ENCODE measurements at places on chromosomes 1 and 21.

DNA sequence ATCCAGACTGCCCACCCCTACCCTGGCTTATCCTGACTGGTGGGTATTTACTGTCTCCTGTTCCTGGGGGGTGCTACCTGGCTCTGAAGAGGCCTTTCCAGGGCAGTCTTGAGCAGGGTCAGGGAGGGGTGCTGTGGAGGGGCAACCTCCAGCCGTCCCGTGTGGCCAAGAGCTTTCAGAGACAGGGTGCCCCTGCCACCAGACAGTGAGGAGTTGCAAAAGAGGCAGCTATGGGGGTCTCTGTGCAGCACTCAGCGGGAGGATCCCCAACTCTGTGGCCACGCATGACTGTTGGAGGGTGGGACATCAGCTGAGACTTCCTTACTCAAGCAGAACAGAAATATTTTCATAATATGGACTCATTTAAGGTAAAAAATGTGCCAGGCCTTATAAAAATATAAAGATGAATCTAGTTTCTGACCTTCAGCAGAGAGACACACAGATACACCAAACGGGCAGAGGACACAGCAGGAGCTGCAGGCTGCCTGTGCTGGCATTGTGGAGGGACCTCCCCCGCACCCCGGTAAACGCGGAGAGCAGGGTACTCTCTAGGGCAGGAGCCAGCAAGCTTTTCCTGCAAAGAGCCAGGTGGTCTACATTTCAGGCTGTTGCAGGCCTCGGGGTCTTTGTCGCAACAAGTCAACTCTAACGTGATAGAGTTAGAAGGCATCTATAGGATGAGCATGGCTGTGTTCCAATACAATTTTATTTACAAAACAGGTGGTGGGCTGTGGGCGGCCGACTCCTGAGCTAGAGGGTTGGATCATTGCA is 252.6 kb downstream of the RHOU start:
- DNase-seq = no peak

GRCh38 chr1:31467005-31467674 is 54.1 kb downstream of the SERINC2 start:
- DNase-seq = no peak

- DNase-seq = no peak
These were observed 9.1 kb downstream of the SYTL1 start for GRCh38 chr1:27350663-27351540.

DNA sequence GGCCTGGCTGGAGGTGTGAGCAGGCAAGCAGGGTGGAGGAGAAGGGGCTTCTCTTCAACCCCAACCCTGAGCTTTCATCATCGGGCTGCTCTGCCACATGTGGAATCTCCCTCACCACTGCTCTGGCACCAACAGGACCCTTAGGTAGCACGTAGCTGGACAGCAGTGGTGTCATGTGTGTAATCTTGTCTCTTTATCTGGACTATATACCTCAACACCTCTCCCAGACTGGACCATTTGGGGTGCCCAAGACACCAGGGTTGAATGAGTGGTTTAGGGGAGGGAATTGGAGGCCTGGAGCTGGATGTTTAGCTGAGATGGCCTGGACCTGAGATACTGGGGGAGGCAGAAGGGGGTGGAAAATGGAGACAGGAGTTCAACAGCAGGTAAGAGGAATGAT is 63.0 kb downstream of the UBE2T start:
- no peak for DNase-seq

DNA sequence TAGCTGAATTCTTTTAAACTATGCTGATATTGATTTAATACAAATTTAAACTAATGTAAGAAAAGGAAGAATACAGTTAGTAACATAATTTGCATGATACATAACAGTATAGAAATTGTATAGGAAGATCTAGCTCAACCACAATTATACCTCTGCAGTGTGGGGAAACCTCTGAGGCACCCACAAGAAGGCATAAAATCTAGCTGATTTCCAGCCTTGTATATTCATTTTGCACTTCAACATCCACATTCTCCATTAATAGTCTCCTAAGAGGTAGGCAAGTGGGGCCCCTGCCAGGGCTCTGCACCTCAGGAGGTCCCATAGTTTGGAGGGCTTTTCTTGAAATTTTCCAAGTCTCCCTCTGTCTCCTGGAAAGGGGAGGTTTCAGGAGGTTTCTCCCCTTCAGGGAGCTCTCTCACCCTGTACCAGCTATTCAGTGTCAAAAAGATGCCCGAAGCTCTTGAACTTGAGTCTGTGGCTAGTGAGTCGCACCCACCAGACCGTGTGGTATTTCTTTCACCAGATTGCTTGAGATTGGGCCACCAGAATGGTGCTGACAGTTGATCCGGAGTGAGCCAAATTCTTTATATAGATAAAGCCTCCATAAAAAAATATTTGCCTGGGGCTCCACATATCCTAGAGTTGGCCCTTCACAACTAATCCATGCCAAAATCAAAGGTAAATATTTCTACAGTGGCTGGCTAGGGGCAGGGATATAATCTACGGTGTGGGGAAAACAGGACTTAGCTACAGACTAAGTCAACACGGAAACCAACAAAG is 108.2 kb downstream of the TIAM1 start:
- DNase-seq = peak; percentile 88

GRCh38 chr1:235697508-235697907 is 47.9 kb upstream of the GNG4 start:
- DNase-seq = no peak

- DNase-seq = no peak
These were observed 33.0 kb upstream of the IFI44L start for GRCh38 chr1:78587211-78587610.

DNA sequence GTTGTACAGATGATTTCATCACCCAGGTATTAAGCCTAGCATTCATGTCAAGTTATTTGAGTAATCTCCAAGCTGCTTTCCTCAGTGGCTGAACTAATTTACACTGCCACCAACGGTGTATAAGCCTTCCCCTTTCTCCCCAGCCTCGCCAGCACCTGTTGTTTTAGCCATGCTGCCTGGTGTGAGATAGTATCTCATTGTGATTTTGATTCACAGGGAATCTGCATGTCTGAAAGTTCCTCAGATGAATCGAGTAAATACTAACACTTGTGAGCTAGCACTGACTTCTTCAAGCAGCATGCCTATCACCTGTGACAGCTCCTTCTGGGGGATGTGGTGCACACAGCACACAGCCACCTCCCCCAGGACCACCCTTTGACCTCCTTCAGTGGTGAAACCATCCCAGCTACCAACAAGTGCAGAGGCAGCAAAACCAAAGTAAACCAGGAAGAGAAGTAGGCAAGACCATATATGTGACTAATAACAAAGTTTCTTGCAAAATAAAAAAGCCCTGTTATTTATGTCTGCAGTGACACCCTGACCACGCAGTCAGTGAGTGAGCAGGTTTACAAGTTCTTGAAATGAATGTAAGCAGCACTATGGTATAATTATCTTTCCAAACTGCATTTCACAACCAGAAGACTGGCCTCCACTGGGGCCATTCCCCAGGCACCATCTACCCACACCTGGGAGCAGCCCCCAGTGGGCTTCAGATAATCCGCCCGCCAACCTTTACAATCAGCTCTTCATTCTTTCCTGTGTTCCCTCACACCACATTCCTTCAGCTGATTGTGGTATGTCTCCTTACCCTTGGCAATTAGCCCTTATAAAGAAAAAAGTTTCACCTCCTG is 173.8 kb downstream of the ETS2 start:
- peak; percentile 52 for DNase-seq

GRCh38 chr21:46011267-46011967 is 29.8 kb downstream of the COL6A1 start:
- DNase-seq = no peak

GRCh38 chr1:175676991-175677390 is 66.4 kb downstream of the TNR start:
- DNase-seq = no peak

DNA sequence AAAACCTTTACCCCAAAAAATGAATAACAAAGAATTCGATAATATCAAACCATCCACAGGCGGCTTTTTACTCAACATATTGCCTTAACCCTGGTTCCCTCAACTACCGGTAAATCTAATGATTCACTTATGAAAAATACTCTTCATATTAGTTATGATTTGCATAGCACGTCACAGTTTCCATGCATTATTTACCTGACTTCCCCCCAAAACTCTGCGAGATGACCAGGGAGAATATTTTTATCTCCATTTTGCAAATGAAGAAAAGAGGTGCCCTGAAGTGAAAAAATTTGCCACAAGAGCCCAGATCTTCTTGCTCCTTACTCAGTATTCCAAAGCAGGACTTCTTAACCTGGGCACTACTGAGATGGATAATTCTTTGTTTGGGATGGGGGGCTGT is 2.9 kb downstream of the JAK1 start:
- no peak for DNase-seq

- DNase-seq = peak; percentile 18
These were observed 20.5 kb downstream of the MAPKAPK2 start for GRCh38 chr1:206705191-206705590.

GRCh38 chr1:30929944-30930525 is 21.5 kb upstream of the SDC3 start:
- no peak for DNase-seq

- no peak for DNase-seq
These were observed 387.9 kb downstream of the MATN1 start for GRCh38 chr1:30335389-30335996.

DNA sequence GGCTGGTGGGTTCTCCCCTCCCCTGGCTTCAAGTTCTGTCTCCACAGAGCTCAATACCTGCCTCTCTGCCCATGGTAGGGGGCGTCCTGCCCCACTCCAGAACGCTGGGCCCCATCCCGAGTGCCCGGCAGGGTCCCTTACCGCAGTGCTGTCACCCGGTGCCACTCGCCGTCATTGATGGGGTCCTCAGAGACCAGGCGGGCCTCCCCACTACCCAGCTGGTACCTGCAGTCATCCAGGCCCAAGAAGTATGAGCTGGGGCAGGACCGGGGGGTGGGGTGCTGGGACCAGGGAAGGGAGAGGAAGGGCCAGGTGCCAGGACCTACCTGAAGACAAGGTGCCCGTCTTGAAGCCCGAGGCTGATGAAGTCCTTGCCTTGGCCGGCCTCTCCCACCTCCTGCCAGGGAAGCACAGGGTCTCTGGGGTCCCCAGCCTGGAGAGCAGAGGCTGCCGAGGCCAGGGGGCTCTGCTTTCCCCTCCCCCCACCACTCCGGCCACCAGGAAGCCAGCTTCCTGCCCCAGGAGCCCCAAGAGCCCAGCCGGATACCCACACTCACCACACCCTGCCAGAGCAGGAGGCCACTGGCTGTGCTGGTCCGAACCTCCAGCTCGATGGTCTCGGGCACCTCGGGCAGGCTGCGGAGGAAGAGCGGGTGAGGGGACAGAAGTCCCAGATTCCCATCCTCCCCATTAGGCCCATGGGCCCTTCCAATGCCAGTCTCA is 12.1 kb downstream of the LDLRAD2 start:
- DNase-seq = no peak

DNA sequence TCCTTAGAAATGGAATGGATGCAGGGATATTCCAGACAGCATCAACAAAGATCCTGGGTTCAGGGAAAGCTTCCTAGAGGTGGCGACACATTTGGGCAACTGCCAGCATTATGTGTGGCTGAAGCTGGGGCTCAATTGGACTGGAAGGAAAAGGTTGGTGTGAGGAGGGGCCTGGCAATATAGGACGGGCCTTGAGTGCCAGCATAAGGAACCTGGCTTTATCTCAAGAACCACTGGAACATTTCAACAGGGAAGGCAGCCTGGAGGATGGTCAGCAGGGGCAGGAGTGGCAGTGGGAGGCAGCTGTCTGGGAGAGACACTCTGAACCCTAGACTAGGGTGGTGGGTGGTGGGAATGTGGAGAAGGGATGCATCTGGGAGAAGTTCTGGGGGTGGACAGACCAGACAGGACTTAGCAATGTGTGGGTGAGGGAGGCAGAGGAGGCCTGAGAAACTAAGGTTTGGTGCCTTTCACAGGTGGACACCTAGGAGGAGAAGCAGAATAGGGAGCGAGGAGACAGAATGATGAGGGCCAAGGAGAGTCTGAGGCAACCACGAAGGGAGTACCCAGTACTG is 3.5 kb downstream of the SH3BGRL3 start:
- no peak for DNase-seq

DNA sequence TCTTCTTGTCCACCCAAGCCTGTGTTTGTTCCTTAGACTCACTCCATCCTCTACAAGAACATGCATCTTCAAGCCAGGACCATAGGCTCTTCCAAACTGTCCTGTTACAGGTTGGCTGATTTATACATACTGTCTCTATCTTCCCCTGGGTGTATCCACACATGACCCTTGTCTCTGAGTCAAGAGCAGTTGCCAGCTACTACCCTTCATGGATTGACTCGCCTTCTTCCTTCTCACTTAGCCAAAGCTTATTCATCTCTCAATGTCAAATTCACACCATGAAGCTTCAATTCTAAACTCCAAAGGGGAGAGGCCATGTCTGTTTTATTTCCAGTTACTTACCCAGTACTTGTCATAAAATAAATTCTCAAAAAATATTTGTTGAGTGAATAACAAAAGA is 64.1 kb upstream of the CACHD1 start:
- no peak for DNase-seq

- DNase-seq = no peak
These were observed 36.1 kb downstream of the ESRRG start for GRCh38 chr1:216686860-216687766.

DNA sequence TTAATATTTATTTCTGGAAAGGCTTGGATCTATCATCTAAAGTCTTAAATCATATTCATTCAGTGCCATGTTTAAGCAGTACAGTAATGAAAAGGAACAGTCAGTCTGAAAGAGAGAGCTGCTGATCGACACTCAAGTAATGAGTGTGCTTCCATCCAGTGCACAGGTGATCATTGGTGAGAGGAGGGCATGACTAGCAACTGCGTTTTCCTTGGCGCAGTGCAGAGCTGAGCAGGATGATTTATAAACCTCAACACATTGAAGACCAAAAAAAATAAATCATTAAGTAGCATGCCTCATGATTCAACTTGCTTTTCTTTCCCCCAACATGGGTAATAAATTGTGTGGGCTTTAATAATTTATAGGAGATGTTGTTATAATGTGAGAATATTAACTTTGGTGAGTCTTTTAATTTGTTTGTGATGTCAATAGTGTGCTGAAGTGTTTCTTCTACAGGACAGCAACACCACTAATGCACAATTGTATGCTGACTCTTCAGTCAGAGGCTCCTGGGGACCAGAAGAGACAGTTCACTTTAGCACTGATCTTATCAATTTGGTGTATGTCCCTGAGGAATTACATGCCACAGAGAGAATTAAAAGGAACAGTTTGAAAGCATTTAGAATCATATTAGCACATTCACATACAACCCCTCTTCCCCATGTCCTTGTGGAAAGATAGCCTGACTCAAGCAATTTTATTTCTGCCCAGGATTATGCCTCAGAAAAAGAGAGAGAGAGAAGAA is 199.7 kb upstream of the ADGRL2 start:
- DNase-seq = peak; percentile 81

GRCh38 chr1:168913711-168914463 is 184.9 kb upstream of the DPT start:
- DNase-seq = no peak

- DNase-seq = no peak
These were observed 233.8 kb upstream of the USP25 start for GRCh38 chr21:15495965-15496364.

GRCh38 chr1:48039088-48040054 is 42.2 kb upstream of the TRABD2B start:
- DNase-seq = peak; percentile 89

GRCh38 chr1:86950712-86951419 is 36.4 kb downstream of the HS2ST1 start:
- no peak for DNase-seq

- no peak for DNase-seq
These were observed 430.7 kb upstream of the ZRANB2 start for GRCh38 chr1:71511505-71511904.

- DNase-seq = no peak
These were observed 16.1 kb upstream of the AQP10 start for GRCh38 chr1:154304664-154305337.
